ENCODE measurements at places on chromosomes 13 and 19.

DNA sequence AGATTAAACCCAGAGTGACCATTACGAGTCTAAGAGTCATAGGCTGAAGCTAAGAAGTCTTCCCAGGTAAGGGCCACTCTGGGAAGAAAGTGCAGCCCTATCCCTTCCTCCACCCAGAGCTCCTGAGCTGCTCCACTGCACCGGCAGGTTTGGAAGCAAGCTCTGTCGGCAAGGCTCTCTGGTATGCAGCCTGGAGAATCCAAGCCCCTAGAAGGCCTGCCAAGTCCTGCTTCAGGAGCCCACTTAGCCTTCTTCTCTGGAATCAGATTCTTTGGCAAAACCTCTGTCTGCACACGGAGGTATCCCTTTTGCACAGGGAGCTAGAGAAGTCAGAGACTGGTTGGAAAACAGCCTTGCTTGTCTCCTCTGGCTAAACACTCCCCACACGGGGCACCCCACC lies 58.5 kb downstream of the CEBPG start:
- no peak for DNase-seq

DNA sequence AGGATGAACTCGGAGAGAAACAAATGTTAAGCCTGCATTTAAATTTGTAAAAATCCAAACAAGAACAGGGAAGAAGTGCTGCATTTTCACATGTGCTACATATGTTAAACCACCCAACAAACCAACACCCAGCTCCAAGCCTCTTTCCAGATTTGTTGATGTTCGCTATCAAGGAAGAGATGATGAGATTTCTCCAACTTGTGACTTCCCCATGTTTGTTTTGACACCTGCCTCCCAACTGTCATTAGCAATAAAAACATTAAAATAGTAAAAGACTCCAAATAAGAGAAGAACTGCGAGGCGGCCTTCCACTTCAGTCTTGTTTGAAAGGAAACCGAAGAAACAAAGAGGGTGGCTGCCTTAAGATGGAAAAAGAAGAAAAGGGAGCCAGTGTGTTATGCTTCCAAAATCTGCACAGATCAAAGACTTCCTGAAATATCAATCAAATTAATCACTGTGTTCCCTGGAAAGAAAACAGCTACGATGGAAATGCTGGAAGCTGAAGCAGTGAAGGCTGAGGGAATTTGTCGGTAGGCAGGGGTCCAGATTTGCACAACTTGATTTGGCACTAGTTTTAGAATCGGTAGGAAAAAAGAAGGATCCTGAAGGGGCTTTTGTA lies 14.0 kb upstream of the GGACT start:
- no peak for DNase-seq

DNA sequence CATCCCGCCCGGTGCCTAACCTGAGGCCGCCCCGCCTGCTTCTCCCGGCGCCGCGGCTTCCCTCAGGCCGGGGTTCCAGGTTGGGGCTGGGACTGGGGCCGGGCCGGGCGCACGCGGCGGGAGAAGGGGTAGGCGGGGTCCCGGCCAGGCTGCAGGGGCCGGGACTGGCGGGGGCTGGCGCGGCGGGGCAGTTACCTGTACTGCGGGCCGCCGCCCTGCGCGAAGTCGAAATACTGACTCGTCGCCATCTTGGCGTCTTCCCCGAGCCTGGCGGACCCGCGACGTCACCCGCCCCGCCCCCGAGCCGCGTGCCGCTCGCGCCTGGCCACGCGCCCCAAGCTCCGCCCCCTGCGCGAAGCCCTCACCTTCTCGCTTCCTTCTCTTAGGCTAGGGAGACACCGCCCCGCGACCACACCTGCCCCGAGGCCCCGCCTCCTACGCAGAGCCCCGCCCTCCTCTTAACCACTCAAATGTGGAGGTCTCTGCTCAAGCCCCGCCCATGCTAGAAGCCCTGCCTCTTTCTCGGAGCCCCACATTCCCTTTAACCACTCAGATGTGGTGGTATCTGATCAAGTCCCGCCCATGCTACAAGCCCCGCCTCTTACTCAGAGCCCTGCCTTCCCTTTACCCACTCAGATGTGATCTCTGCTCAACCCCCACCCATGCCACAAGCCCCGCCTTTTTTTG lies at the start of gene ZFR2:
Gene ZFR2 (minus strand): TSS at position 269 of the 687 bp plus-strand sequence. CDS start 21 bp downstream, at position 248.
- no peak for DNase-seq

- peak; percentile 100 for DNase-seq
Observed at GRCh38 chr19:44741841-44742329, 6.6 kb upstream of the BCL3 start.

All from AG09319 (cell line).